ENCODE measurements at places on chromosomes 11 and 22. TPM values are rescaled to one million over a fixed set of nuclear protein-coding genes. Genes with fewer than 3 reads are reported as not detected.

The A4GALT gene
- 3.5 TPM for total RNA-seq

DNA sequence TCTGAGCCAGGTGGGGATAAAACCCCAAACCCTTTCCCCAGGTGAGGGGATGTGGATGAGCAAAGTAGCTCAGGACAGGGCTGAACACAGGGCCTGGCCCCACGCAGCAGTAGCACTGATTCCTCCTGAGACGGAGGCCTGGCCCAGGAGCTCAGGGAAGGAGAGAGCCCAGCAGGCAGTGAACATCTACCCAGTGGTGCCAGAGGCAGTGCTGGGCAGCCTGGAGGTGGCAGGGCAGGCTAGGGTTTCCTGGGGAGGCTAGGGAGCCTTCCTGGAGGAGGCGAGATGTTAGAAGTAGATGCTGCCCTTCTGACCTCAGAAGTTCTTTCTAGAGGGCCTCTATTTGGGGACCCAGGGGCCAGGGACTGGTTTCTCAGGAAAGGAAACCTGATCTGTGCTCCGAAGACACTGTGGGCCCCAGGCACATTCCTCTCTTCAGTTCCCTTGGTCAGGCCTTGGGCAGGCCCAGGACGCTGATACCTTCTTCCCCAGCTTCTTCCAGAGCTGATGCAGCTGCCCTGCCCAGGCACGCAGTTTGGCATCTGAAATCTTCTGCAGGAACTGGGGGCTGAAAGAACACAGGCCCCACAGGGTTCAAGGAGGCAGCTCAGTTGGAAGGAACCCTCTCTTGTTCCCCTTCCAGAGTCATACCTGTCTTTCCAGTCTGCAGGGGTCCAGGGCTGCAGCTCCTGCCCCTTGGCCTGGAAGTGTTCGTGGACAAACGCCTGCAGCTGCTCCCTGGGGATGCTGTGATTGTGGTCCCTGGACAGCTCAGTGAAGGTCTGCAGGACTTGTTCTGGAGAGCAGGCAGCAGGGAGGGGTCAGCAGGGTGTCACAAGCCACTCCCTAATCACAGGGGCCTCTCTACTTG is 16.8 kb downstream of the TREH start:
- no peak for DNase-seq

DNA sequence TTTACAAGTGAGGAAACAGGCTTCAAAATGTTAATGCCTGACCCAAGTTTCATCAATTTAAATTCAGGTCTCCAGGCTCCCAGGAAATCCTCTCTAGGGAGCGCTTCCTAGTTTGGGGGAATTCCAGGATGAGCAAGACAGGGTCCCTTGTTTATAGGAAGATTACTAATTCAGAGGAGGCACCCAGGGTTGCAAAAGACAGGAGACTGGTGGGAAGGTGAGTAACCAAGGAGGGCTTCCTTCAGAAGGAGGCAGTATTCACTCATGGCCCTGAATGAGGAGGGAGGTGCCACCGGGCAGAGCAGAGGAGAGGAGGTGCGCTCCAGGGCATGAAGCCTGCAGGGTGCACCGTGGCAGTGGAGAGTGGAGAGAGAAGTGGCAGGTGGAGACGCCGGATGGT is 1.6 kb downstream of the TMEM132A start:
- DNase-seq, result peak; percentile 76

- DNase-seq, result peak; percentile 37
Observed at GRCh38 chr11:131301306-131301705, 69.1 kb upstream of the NTM start.

GRCh38 chr11:19935507-19935906 is 222.9 kb downstream of the NAV2 start:
- peak; percentile 38 for DNase-seq

The PANX1 gene
- 50.3 TPM for total RNA-seq

DNA sequence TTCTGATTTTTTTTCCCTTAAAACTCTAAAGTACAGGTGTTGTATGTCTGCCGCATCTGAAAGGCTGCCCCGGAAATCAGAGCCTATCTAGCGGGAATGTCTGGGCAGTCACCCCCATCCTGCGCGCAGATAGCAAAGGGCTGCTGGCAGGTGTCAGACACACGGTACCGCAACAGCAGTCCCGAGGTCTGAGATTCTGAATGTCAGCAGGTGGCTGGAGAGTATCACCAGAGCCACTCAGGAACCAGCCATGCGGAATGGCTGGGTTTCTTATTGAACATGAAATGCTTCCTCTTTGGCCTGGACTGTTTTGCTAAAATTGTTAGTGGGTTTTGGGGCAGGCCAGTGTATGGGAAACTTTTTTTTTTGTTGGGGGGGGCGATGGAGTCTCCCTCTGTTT is 53.3 kb downstream of the CERK start:
- DNase-seq, result no peak

- no peak for DNase-seq
Observed at GRCh38 chr22:22533863-22534262, 13.8 kb upstream of the ZNF280A start.

GRCh38 chr22:19774628-19775027 is 14.1 kb downstream of the TBX1 start:
- no peak for DNase-seq

- DNase-seq, result no peak
Observed at GRCh38 chr11:64339286-64339685, 718 bp upstream of the CCDC88B start.

- DNase-seq, result no peak
Observed at GRCh38 chr22:46788441-46789172, 26.2 kb downstream of the TBC1D22A start.

DNA sequence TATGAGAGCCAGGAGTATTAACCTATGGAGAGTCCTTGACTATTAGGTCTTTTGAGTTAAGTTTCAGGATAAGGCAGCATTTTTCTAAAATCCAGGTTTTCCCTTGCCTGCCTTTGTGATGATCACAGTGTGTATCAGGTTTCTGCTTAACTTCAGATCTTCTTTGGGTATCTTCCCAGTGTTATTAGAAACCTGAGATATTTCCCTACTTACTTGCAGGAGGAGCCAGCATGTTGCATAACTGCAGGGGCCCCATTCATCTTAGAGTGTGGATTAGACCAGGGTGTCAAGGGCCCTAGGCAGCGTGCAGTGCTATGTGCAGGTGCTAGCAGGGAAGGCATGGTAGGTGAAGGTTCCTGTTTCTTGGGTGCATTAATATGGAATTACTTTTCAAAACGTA is 69.5 kb downstream of the ZNRF3 start:
- no peak for DNase-seq

The GAL gene
- 8.3 TPM for total RNA-seq

DNA sequence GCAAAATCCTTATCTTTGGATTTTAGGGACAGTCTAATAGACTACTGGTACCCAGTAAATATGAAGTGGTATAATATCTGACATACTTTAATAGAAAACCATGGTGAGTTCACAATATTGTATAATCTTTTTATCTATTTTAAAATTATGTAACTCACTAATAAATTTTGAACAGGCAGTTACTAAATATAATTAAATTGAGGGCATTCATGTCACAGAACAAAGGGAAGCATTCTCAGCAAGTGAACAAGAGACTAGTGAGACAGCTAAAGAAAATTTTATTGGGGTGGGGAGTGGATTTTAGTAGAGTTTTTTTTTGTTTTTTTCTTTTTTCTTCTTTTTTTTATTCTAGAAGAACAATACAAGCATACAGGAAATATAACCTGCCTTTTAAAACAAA is 55.0 kb downstream of the DNAJC24 start:
- DNase-seq, result no peak

DNA sequence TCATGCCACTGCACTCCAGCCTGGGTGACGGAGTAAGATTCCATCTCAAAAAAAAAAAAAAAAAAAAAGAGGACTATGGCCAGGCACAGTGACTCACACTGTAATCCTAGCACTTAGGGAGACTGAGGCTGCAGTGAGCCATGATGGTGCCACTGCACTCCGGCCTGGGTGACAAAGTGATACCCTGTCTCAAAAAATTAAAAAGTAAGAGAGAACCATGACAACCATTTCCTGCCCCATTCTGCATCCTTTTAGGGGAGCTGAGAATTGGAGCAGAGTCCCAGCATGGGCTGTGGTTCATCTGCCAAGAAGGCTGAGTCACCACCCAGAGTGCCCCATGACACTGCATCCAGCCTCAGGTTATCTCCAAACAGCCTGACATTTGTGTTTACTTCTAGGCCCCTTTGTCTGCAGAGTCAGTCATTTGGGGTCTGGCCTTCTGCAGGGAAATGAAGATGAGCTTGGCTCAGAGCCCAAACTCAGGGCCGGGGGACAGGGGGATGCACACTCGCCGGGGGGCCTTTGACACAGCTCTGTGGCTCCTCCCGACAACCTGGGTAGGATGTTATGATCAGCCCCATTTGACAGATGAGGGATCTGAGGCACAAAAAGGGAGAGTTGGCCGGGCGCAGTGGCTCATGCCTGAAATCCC is 4.7 kb downstream of the CSDC2 start:
- peak; percentile 90 for DNase-seq

The C11orf16 gene
- total RNA-seq, result not detected

DNA sequence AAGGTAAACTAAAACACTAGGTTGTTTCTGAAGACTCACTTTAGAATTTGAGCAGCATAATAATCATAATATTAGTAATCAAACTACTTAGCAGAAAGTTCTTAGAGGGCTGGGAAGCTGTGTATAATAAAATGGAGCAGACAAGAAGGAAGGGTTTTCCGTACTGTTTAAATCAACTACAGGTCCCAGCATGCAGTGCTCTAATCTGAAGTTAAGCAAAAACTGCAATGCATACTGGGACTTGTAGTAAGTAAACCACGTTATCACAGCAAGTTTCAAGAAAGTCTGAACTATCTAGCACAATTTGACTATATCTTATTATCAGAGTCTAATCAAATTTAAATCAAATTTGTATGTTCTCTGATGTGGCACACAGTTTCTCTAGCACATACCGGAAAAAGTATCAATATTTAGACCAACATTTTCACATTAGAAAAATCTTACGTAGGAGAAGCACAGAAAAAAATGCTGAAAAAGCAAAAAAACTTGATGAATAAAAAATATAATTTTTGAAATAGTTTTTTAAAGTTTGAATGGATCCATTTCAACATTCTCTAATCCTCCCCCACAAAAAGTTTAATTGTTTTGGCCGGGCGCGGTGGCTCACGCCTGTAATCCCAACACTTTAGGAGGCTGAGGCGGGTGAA is 8.2 kb downstream of the PHF21A start:
- peak; percentile 50 for DNase-seq

DNA sequence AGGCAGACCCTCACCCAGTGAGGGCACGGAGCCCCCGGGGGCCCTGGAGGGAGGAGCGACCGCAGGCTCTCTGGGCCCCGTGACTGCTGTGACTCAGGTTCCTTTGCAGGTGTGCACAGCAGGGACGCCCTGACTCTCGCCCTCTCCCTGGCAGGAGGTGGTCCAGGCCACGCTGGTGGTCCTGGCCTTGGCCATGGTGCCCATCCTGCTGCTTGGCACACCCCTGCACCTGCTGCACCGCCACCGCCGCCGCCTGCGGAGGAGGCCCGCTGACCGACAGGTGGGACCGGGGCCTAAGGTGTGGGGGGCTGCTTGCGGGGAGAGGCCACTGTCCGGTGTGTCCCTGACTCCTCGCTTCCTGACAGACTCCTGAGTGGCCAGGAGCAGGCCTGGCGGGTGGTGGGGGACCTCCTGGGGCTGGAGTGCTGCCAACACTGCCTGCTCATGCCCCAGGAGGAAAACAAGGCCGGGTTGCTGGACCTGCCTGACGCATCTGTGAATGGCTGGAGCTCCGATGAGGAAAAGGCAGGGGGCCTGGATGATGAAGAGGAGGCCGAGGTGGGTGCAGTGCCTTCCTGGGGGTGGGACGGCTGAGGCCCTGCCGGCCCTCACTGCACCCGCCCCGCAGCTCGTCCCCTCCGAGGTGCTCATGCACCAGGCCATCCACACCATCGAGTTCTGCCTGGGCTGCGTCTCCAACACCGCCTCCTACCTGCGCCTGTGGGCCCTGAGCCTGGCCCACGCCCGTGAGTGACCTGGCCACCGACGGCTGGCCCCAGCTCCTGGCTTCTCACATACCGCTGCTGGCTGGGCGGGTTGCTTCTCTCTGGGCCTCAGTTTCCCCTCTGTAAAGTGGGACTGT is 10.9 kb downstream of the TCIRG1 start:
- DNase-seq, result peak; percentile 70

The INS gene
- not detected for total RNA-seq

DNA sequence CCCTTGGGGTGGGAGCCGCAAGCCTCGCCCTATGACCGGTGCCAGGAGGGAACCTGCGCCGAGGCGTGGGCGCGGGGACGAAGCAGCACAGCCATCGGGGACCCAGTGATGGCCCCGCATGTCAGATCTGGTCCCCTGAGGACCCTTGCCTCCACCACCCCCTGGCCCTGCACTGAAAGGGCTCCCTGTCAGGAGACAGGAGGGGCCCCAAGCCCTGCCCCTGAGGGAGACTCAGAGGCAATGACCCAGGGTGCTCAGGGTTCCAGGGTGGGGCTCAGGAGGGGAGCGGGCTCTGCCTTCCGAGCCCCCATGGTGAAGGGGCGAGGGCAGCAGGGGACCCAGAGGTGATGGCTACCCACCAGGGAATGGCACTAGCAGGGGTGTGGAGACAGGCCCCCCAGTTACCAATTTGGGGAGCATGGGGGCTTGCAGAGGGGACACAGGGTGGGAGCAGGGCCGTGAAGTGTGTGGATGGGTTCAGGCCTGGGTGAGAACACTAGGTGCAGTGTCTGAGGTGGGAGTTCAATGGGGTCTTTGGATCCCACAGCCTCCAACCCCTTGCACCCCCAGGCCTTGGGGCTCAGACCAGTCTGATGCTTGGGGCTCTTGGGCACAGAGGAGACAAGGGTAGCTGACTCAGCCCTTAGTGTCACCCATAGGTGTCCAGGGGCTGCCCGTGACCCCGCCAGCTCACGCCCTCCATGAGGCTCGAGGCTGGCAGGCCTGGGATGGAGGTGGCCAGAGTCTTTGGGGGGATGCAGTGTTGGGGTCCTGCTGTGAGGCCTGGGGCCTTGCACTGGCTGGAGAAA is 499 bp downstream of the LRRC56 start:
- peak; percentile 1 for DNase-seq

The ANO3 gene
- not detected for total RNA-seq

DNA sequence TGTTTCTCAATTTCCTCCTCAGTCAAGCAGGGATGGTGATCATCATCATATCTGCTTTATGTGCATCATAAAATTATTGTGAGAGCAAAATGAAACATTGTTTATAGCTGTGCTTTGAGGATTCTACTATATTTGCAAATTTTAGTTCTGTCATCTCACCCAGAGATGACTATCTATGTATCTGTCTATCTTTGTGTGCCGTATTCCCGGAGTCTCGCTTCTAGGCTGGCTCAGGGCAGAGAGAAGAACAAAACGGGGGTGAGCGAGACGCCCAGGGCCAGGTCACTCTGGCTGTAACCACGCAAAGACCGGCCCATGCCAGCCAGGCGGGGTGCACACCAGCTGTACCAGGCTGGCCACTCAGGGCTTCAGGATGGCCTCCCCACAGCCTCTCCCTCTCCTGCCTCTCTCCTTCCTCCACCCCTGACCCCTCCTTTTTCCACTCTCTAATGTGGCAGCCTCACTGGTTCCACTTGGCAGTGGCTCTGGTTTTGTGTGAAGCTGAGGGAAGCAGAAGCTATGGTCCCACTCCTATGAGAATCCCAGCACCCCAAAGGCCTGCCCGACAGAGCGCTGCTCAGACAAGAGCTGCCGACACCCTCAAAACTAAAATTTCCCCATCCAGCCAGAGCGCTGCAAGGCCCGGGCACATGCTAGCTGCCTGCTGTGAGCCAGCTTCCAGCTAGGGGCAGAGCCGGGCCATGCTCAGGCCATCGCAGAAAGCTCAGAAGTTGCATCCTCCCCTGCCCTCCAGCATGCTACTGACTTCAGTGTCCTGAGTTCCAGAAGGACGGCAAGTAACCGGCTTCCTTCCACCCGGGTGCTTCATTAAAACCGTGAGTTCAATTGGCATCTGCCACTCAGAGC is 139.5 kb upstream of the TBCEL start:
- DNase-seq, result no peak

All from Daoy (cell line).